Stimulated activated CD8-positive, alpha-beta memory T cell treated with anti-CD3 and anti-CD28 coated beads, Interleukin-4, amount 100 ng/mL, for 1 hour (primary cell): ENCODE measurements at places on chromosomes 6 and 20.

DNA sequence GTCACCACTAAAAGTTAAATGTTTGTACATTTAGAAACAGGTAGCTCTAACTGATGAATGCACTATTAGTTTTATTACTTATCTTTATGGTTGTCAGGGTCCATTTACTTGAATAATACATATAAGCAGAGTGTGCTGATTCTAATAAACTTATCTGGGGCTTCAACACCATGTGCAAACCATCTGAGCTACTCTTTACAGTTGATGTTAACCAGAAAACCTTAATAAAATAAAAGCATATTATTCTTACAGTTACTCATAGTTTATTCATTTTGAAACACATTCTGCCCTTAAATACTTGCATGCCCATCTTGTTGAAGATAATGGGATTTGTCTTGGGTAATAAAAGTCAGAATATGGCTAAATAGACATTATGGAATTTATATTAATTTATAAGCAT lies 1042.2 kb downstream of the EPHA7 start:
- no peak for DNase-seq

DNA sequence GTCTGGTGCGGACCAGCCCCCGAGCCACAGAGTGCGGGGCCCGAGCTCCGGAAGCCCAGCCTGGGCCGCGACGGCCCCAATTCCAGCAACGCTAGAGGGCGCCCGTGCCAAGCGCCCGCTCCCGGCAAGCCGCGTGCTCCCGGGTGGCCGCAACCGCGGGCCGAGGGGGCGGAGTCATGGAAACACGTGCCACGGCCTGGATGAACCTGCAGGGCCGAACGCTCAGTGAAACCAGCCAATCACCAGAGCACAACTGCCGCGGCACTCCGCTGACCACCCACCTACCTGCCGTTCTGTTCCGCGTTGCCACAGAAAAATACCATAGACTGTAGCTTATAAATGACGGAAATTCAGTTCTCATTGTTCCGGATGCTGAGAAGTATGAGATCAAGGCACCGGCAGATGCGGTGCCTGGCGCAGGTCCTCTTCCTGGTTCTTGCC lies 85.7 kb upstream of the FOXC1 start:
- peak; percentile 53 for DNase-seq

DNA sequence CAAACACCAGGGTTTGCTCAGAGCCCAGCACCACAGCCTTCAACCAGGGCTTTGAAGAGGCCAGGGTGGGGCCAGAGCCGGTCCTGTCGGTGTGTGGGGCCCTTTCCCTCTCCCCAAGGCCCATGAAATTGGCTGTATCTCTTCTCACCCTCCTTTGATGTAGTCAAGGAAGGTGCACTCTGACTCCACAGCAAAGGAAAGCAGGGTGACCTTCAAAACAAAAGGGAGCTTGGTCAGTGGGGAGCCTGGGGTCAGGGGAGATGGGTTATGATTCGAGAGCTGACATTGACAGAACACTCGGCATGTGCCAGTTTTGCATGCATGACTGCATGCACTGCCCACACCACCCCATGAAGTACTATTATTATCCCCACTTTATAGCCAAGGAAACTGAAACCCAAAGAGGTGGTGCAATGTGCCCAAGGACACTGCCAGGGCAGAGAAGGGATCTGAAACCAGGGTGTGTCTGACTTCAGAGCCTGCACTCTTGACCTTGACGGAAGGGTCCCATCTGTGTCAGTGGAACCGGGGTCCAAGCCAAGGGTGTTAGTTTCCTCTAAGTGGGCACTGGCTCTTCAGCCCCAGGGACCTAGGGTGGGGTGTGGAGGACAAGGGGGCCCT lies 55.4 kb downstream of the RAB44 start:
- DNase-seq: no peak

GRCh38 chr20:32930701-32931100 lies 72.0 kb downstream of the EFCAB8 start:
- DNase-seq: no peak

GRCh38 chr20:19867940-19868371 lies 109.9 kb downstream of the RIN2 start:
- no peak for DNase-seq

DNA sequence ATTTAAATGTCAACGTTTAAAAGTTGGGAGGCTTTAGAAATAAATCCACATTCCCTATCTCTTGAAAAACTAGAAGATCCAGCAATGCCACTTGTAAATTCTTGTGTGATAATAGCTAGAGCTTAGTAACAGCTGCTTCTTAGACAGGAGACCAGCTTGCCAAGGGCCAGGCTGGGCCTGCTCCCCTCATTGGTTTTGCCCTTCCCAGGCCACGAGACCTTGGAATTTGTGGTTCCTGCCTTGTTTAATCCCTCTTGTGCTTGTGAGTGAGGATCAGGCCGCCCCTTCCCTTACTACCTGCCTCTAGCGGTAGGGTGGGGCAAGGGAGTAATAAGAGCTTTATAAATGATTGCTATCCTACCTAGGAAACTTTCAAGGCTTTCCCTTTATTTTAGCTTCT lies 363.5 kb downstream of the SYNE1 start:
- DNase-seq: no peak
